ENCODE measurements at places on chromosomes 1 and 21.

DNA sequence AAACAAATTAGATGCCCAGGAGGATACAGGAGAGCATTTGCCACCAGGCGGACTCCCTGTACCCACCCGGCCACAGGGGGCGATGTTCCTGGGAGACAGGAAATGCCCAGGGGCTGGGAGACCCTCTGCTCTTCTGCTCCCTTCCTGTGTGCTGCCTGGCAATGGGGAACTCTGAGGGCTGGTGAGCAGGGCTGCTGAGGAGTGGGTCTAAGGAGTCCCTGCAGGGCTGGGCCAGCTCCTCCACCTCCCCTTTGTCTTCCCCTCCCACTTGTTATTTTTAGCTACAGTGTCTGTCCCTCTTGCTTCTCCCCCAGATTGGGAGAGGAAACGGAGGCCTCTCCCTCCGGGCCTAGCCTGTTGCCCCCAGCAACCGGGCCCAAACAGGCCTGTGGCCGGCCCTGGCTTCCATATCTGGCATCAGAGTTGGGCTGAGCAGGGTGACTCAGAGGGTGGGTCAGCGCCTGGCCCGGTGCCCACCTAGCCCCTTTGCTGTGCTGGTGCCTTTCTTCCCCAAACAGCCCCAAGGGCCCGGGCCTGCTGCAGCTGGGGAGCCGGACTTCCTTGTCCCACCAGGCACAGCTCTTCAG, 11.6 kb downstream of the LMNA start:
- DNase-seq, result peak; percentile 85

DNA sequence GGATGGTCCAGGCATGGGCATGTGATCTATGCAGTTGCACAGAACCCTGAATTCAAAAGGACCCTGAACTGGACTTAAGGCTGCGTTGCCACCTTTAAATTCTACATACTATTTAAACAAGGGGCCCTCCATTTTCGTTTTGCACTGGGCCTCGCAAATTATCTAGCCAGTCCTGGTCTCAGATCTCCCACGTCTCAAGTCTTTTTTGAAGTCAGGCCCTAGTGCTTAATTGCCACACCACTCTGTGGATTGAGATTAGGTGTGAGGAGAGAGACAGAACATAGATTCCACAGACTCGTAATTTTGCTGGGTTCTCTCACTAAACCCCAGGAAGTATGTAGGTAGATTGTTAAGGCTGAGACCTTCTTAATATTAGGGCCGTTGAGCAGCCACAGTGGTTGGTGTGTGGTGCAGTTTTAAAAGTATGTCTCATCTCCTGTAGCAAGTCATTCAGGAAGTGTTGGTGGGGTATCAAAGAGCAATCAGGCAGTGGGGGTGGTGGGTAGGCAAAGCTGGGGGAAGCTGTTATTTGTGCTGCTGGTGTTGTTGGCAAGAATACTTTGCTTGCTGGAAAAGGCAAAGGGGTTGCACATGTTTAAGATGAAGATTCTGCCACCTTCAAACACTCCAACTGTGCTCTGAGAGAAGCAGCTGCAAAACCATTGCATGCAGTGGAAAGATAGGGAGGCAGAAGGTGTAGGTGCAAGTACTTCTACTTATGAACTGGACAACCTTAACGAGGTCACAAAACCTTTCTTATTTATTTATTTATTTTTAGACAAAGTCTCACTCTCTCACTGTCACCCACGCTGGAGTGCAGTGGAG, 11.2 kb downstream of the CD84 start:
- no peak for DNase-seq

GRCh38 chr1:236568285-236568894, 35.9 kb downstream of the HEATR1 start:
- no peak for DNase-seq

GRCh38 chr1:83692524-83693381, 306.2 kb downstream of the TTLL7 start:
- peak; percentile 13 for DNase-seq

- DNase-seq, result no peak
Observed at GRCh38 chr1:69195136-69195535, 372.6 kb upstream of the LRRC7 start.

- no peak for DNase-seq
Observed at GRCh38 chr21:30256100-30256499, 26.6 kb downstream of the KRTAP24-1 start.

DNA sequence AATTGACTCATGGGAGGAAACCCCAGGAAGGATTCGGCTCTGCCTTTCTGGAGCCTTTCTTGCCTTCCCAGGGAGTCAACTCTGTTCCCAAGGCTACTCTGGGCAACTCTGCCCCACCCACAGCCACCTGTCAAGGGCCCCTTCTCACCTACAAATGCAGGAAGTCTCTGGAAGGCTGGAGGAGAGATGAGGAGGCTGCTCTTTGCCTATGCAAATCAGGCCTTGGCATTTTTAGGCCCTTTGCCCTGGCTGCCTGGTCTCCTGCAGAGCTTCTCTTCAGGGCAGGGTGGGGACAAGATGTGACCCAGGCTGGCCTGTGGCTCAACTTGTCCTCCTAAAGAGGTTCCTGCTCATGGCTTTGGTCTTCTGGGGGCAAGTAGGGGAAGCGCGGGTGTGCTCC, 5.4 kb downstream of the SLC6A9 start:
- DNase-seq, result no peak

- DNase-seq, result no peak
Observed at GRCh38 chr21:31714741-31715365, 17.1 kb downstream of the SCAF4 start.

GRCh38 chr1:24351247-24351646, 32.1 kb downstream of the GRHL3 start:
- no peak for DNase-seq

DNA sequence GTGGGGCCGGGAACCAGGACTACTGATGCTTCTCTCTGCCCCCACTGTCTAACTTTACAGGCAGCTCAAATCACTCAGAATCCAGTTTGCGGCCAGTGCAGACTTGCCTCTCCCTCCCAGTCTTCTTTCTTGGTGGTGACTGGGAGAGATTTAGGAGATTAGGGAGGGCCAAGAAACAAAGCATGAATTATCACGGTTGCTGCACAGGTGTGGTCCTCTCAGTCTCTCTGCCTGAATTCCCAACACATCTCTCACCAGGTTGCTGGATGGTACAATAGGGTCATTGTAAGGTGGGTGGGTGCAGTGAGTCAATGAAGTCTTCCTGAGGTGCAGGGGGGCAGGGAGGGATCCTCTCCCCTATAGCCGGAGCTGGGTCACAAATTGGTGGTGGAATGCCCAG, 12.6 kb downstream of the S100A11 start:
- no peak for DNase-seq

DNA sequence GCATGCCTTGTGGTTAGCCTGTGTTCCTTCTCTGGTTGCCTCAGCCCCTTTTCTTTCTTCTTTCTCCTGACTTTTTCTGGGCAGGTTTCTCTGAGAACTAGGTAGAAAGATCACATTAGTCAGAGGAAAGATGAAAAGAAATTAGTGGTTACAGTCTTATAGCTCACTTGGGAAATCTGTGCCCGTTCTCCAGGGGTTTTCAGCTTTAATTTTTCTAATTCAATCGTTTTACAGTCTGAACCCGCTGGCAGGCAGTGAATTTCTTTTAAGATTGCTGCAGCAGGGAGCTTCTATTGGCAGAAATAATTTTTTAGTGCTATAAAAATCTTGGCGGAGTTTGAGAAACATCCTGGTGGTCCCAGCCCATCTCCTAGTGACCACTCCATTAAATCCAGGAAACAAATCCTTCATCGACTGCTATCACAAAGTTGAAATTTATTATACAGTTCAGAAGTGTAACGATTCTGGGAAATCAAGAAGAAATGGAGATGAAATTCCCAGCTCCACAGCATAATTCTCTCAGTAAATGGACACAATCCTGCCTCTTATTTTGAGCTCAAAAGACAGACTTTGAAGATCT, 113.1 kb downstream of the PCP4 start:
- no peak for DNase-seq

DNA sequence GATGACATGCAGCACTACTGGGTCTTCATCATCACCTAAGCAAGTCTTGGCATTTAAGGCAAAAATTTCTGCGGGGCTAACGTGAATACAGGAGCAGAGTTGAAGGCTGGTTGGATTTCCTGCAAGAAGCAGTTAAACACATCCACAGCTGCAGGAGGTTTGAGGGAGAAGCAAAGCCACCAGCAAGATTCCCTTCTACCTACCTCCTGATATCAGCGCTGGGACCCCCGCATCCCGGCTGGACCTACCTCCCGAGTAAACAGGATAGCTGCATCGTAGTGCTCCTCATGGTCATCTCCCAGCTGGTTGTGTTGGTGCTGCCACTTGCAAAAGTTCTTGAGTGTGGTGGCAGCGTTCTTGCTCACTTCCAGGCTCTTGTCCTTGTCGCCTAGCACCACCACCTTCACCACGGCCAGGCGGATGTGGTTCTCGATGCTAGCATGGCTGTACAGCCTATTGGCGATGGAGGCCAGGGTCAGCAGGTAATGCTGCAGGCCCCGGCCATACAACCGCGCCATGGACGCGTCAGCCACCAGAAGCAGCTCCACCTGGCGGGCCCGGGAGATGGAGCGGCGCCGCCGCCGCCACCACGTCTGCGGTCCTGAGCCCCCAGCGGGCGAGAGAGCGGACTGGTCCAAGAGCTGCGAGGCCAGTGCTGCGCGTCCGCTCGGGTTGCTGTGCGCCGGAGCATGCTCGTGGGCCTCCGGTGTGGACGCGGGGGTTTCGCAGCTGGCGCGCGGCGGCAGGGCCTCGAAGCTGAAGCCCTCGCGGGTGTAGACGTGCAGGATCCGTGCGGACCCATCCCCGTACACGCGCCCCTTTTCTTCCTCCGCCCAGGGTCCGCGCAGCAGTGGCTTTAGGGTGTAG, 1.6 kb downstream of the ADAMTS5 start:
- DNase-seq, result peak; percentile 70

DNA sequence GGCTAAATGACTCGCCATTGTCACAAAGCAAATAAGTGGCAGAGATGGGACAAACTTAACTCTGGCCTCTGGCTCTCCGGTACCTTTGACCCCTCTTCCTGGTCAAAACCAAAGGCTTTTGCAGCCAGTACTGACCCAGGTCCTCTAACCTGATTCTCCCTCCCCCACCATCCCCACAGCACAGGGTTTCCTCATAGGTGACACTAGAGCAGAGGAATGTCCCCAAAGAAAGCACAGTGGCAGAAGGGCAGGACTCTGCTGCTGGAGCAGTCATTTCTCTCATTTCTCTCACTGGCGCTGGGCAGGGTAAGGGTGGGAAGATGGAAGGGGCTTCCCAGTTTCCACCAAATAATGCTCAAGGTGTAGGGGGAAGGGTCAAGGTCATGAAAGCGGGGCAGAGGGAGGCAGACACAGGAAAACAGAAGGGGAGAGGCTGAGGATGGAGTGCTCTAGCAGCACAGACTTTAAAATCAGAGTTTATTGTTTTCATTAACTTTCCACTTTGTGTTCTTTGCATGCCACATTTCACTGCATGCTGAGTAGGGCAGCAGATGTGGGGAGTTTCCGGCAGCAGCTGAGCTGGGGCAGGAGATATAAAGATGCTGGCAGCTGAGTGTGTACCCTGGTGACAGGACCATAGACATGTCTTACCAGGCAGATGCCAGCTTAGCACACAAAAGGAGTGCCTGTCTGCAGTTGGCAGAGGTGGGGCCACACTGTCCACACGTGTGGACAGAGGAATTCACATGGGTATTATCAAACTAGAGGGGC, 80.5 kb downstream of the FAM78B start:
- DNase-seq, result peak; percentile 76

- peak; percentile 16 for DNase-seq
Observed at GRCh38 chr1:6185635-6186382, 5.7 kb upstream of the CHD5 start.

Measured in NCI-H1694 treated with DMSO at 0.1 percent for 48 hours (cell line).